Erythroblast (primary cell): ENCODE measurements at places on chromosomes 5 and 9.

- no peak for DNase-seq
Measured at GRCh38 chr9:35609001-35609819, 4.1 kb downstream of the TESK1 start.

DNA sequence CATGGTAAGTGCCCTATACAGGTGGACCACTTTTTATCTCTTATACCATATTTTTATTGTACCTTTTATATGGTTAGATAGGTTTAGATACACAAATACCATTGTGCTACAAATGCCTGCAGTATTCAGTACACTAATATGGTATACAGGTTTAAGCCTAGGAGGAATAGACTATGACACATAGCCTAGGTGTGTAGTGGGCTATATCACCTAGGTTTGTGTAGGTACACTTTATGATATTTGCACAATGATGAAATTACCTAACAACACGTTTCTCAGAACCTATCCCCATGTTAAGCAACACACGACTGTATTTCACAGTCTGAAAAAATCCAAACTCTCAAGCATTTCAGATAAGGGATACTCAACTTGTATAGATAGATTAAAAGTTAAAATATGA, 9.6 kb upstream of the PHF24 start:
- DNase-seq, result no peak

GRCh38 chr5:124061663-124062062, 549.7 kb downstream of the CSNK1G3 start:
- no peak for DNase-seq

GRCh38 chr5:139825690-139826089, 30.1 kb downstream of the PSD2 start:
- DNase-seq, result no peak

DNA sequence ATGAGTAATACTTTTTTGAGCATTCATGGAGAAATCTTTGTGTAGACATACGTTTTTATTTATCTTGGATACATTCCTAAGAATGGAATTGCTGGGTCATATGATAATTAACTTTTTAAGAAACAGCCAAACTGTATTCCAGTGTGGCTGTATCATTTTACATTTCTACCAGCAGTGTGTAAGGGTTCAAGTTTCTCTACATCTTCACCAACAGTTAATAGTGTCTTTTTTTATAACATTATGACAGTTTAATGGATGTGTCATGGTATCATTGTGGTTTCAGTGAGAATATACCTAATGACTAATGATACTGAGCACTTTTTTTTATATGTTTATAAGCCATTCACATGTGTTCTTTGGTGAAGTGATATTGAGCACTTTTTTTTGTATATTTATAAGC, 52.4 kb downstream of the NIPBL start:
- DNase-seq, result no peak
